Fibroblast of the aortic adventitia (primary cell): ENCODE measurements at places on chromosomes 1 and 21. TPM values are rescaled to one million over a fixed set of nuclear protein-coding genes. Genes with fewer than 3 reads are reported as not detected.
A peak's percentile ranks its signal among the peaks of the same experiment; 100 is the strongest.

The SOX13 gene
- 3.3 and 5.1 TPM in 2 replicates for total RNA-seq

DNA sequence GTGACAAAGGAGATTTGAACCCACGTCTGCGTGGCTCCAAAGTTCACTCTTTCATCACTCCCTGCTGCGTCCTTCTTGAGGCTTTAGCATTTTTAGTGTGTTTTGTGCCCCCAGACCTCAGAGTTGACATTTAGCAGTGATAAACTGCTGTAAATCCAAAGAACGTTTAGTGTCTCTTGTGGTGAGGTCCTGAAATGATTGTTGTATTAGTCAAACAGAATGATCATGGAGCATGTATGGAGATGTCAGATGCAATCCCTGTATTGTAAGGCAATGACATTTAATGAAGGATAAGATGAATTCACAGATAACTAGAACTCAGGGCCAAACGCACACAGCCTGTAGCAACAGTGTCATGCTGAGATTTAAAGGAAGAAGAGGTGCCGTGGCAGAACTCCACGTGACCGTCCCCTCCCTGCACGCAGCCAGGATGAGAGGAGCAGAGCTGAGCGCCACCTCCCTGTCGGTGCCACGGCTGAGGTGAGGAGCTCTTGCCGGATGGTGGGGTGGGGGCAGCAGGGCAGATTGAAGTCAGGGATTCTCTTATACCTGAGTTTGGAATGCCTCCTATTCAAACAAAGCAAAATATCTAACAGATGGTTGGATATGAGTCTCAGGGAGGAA, 30.1 kb downstream of the NTPCR start:
- DNase-seq = no peak

- DNase-seq = peak; percentile 89
These were observed at the start of gene RAB29 for GRCh38 chr1:205775015-205775716. Gene RAB29 (minus strand): TSS chr1:205775482. CDS start chr1:205774956, 526 bp downstream.

DNA sequence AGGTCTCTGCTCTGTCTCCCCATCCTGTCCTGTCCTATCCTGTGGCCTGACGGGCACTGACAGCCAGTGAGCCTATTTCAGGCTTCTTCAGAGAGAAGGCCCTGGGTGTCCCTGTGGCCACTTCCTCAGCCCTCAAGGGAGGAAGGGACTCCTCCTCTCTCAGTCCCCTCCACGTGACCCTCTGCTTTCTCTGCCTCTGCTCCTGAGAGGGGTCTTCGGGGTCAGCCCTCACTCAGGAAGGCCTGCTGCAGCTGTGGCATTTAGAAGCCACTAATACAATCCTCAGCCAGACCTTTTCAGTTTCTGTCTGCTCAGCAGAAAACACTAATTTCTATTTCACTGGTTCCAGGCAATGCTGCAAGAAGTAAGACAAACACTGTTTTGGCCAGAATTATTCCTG, 43.6 kb upstream of the ETV3 start:
- no peak for DNase-seq

GRCh38 chr21:39441502-39442475, 3.8 kb downstream of the LCA5L start:
- DNase-seq = peak; percentile 66

DNA sequence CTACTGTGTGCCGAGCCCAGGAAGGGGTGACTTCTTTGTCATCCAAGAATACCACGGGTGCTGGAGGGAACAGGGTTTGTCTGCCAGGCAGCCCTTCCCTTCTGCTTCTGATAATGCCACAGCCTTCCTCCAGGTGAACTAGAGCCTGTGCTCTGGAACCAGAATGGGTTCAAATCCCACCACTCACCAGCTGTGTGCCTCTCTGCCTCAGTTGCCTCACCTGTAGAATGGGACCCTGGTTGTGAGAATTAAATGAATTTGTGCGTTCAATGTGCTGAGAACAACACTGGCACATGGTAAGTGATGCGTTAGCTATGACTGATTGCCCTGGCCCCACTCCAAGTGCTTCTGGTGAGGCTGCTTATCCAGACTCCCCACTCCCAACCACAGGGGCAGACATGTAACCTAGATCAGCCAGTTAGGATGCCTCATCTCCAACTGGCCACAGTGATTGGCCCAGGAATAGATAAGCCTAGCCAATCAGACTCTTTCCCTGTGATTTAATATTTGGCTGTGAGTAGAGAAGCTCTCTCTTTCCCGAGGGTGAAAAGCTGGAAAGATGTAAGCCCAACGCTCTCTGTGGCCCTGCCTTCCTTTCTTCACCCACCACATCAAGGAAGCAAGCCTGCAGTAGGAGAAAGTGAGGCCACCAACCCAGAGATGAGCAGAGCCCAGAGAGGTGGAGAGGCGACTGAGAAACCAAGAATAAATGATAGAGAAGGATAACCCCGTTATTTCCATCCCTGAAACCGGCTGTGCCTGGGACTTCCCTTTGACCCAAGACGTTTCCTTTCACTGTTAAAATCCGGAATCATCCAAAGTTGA, 20.8 kb upstream of the LAPTM5 start:
- peak; percentile 73 for DNase-seq

DNA sequence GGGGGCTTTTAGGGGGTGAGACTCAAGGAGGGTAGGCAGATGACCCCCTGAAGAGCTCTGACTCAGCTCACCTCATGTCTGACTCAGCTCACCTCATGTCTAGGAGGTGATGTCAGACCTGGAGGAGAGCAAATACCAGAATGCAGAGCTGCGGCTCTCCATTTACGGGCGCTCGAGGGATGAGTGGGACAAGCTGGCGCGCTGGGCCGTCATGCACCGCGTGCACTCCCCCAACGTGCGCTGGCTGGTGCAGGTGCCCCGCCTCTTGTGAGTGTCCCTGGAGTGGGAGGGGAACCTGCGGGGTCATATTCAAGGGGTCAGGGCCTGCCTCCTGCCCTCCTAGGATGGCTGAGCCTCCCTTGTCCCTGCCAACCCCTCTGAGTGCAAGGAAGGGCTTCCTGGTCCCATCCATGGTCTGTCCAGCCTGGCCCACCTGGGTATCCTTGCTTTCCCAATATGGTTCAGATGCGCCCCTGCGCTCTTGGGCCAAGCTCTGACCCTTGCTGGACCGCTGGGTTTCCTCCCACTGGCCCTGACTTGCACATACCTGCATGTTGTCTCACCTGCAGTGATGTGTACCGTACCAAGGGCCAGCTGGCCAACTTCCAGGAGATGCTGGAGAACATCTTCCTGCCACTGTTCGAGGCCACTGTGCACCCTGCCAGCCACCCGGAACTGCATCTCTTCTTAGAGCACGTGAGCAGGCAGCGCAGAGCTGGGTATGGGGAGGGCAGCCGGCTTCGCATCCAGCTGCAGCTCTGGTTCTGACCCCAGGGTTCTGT, 9.1 kb downstream of the AMPD2 start:
- no peak for DNase-seq

The CHIA gene
- total RNA-seq = not detected in 2 replicates

DNA sequence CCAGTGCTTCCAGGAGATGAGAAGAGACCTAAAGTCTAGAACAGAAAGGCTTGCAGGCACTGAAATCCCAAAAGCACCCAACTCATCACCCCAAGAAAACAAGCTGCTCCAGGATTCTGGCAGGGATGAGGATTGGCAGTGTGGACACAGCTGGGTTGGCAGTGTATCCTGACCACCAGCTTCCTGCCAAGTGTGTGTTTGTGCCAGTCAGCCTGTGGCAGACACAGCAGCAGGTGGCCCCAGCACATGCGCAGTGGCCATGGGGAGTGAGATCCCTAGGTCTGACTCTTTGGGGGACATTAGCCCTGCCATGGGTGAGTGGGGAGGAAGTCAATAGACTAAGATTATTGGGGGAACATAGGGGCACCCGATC, 8.7 kb upstream of the SNAPIN start:
- DNase-seq = no peak

DNA sequence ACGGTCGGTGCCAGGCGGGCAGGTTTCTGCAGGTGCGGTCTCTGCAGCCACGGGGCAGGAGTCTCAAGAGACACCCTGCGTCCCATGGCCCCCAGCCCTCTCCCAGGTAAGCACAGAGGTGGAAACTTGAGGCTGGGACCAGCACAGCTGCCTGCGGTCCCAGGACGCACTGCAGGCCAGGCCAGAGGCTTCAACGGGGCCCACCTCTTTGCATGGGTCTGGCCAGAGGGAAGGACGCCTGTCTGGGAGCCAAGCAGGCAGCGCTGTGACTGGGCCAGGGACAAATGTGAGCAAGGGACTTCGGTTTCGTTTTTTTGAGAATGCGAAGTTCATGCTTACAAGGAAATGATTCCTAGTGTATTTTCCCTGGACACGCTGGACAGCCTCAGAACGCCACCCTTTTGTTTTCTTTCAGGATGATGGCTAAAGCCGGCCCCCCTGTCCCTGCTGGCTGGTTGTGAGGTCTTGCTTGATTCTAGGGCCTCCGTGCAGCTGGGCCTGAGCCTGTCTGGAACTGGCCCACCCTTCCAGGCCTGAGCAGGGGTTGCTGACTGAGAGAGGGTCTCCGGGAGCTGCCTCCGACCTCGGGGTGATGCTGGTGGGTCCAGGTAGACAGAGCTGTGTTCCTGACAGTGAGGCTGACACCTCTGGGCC, 38.3 kb downstream of the MORN1 start:
- DNase-seq = no peak

The HTR1D gene
- total RNA-seq = not detected in 2 replicates

DNA sequence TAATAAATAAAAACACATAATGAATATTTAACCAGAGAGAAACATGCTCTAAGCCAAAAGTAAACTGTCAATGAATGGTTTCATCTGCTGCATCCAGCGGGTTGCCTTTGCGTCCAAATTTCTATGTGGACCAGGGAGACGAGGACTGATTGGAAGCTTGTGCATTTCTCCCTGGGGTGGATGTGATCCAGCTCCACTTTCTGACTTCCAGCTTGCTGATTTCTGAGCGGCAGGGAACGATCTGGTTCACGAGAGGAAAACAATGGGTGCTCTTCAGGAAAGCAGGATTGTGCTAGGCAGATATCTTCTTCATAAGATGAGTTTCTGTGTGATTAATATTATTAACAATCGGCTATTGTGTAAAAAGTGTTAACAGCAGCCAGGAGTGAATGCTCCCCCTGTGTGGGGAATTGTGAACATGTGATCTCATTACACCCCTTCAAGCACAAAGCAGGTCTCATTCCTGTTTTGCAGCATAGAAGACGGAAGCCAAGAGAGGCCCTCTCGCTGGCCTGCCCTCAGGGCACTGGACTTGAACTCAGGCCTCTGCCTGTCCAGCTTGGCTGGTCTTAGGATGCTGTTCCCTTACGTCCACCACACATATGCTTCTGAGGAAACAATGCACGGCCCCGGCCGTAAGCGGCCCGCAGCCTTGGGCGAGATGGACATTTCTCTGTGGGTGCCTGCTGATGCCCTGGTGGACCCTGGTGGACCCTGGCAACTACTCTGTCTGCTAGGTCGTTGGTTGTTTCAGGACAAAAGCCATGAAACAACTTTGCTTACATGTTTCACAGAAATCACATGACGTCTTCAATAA, 183.4 kb upstream of the C1orf174 start:
- DNase-seq = no peak

The GCSAML gene
- not detected in 2 replicates for total RNA-seq

The CDC7 gene
- total RNA-seq = 3.8 and 15.5 TPM in 2 replicates

The AK4 gene
- 10.6 and 20.0 TPM in 2 replicates for total RNA-seq

The MEGF6 gene
- total RNA-seq = 102 and 103 TPM in 2 replicates

GRCh38 chr1:44947063-44947773, 39.2 kb downstream of the EIF2B3 start:
- DNase-seq = peak; percentile 88

DNA sequence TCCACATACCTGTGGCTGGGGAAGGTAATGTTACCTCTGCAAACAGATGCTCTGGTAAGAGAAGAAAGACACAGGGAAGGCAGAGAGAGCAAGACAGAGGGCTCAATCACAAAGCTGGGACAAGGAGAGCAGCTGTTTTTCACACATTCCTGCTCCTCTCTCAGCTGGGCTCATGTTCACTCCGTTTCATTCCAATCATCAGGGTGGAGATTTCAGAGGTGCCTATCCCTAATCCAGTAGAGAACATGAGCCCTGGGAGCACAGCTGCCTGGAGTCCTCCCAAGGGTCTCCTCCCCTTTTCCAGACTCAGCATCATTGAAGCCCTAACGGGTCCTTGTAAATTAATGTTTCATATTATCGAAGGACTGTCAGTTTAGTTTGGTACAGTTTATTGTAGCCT, 19.4 kb downstream of the GADD45A start:
- no peak for DNase-seq

- DNase-seq = no peak
These were observed 14.2 kb downstream of the KCNAB2 start for GRCh38 chr1:6059866-6060265.

DNA sequence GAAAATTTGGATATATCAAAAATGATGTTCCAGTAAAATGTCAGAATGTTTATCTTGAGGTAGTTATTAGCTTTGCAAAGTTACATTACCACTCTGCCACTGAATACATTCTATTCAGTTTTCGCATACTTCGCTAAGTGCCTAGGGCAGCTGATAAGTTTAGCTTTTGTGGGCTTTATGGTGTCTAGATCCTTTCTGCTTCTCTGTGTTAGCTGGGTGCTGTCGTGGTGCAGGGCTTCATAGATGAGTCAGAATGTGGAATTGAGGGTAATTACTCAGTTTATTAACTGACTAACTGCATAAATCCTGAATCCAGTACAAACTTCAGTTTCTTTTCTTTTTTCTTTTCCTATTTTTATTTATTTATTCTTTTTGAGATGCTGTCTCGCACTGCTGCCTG, 21.5 kb downstream of the NCAM2 start:
- no peak for DNase-seq

DNA sequence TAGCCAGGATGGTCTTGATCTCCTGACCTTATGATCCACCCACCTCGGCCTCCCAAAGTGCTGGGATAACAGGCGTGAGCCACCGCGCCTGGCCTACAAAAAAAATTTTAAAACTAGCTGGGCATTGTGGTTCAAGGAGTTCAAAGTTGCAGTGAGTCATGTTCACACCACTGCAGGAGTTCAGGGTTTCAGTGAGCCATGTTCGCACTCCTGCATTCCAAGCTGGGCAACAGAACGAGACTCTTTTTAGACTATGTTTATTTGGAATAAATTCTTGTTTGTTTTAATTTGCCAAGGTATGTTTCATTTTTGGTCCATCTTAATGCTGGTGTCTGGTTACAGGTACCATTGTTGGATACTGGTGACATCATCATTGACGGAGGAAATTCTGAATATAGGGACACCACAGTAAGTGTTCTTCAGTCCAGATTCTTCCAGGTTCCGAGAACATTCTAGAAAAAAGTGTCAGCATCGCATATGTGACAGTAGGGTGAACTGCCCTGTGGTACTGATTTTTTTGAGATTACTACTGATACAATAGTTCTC, 3.9 kb downstream of the PGD start:
- no peak for DNase-seq

- no peak for DNase-seq
These were observed 80.9 kb downstream of the ATP1A1 start for GRCh38 chr1:116453906-116454305.

The OXCT2 gene
- total RNA-seq = 0.98 and 0.99 TPM in 2 replicates

DNA sequence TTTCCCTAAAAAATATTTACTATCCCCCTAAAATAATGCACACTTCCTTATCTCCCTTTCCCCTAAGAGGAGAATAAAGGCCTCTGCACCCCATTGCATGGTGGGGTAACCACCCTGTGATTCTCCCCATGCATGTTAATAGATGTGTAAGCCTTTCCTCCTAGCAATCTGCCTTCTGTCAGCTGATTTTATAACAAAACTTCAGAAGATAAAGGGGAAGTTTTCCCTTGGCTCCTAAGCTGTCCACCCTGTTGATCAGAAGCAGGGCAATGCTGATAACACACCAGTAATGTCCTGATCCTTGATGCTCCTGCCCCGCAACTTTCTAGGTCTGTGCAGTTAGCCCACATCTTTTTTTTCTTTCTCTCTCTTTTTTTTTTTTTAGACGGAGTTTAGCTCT, 11.4 kb upstream of the RNF187 start:
- no peak for DNase-seq

- peak; percentile 11 for DNase-seq
These were observed 30.6 kb upstream of the DDAH1 start for GRCh38 chr1:85495556-85495955.

- DNase-seq = peak; percentile 41
These were observed 73.5 kb downstream of the EPS15 start for GRCh38 chr1:51445351-51446090.
